A549 treated with Hydrocortisone at 1 μM for 4 hours (cell line): ENCODE measurements at places on chromosomes 16 and 17. TPM values are rescaled to one million over a fixed set of nuclear protein-coding genes. Genes with fewer than 3 reads are reported as not detected.

Gene OR1A1
- total RNA-seq: not detected in 5 replicates

Gene SDR42E2
- not detected in 5 replicates for total RNA-seq

Gene ADGRG1
- total RNA-seq: 143 to 209 TPM (median 198 TPM) in 5 replicates

Gene NETO2
- total RNA-seq: 76.3 to 102 TPM (median 79.0 TPM) in 5 replicates

Gene GABARAP
- total RNA-seq: 685 to 777 TPM (median 698 TPM) in 5 replicates

Gene FNDC8
- total RNA-seq: 0.06 to 0.16 TPM (median 0.08 TPM) in 5 replicates

Gene MTMR4
- 7.3 to 12.3 TPM (median 9.4 TPM) in 5 replicates for total RNA-seq

Gene NDRG4
- total RNA-seq: 22.8 to 33.4 TPM (median 26.2 TPM) in 5 replicates

Gene MAF
- total RNA-seq: 0.23 to 0.66 TPM (median 0.34 TPM) in 5 replicates

Gene ALOX12
- not detected in 5 replicates for total RNA-seq

Gene PLA2G15
- total RNA-seq: 13.3 to 17.0 TPM (median 16.0 TPM) in 5 replicates

Gene C17orf78
- not detected in 5 replicates for total RNA-seq

Gene CCDC200
- total RNA-seq: 0.12 TPM in 1 of 5 replicates, not detected in the others

Gene SPNS3
- 0.20 TPM in 1 of 5 replicates, not detected in the others for total RNA-seq

Gene TMEM204
- total RNA-seq: 0.07 to 0.23 TPM (median 0.12 TPM) in 3 of 5 replicates, not detected in the others

Gene SLC7A6
- 30.2 to 39.3 TPM (median 32.9 TPM) in 5 replicates for total RNA-seq

Gene CRK
- total RNA-seq: 81.2 to 111 TPM (median 88.6 TPM) in 5 replicates

Gene GP1BA
- not detected in 5 replicates for total RNA-seq

Gene BRCA1
- 22.1 to 36.5 TPM (median 24.7 TPM) in 5 replicates for total RNA-seq

Gene CES4A
- total RNA-seq: 3.4 to 4.1 TPM (median 3.7 TPM) in 5 replicates

Gene CACNG1
- total RNA-seq: 0.08 to 0.21 TPM (median 0.13 TPM) in 5 replicates

Gene KRT31
- not detected in 5 replicates for total RNA-seq

Gene TUBD1
- 10.1 to 14.4 TPM (median 11.0 TPM) in 5 replicates for total RNA-seq

Gene KCNH6
- total RNA-seq: not detected in 5 replicates

Gene CCL16
- total RNA-seq: not detected in 5 replicates

Gene NHLRC4
- total RNA-seq: 0.17 to 0.32 TPM (median 0.23 TPM) in 5 replicates

Gene FA2H
- total RNA-seq: 31.1 to 37.1 TPM (median 32.5 TPM) in 5 replicates

Gene RAPGEFL1
- 2.2 to 3.0 TPM (median 2.8 TPM) in 5 replicates for total RNA-seq

Gene DPEP2
- not detected in 5 replicates for total RNA-seq

Gene KRTAP1-5
- not detected in 5 replicates for total RNA-seq

Gene HS3ST4
- not detected in 5 replicates for total RNA-seq

Gene LRRC36
- 0.06 to 0.17 TPM in 2 of 5 replicates, not detected in the others for total RNA-seq

Gene PKMYT1
- 64.8 to 93.9 TPM (median 88.9 TPM) in 5 replicates for total RNA-seq

Gene AIPL1
- total RNA-seq: not detected in 5 replicates

Gene LMF1
- 8.4 to 14.3 TPM (median 9.5 TPM) in 5 replicates for total RNA-seq

Gene ABCC3
- 112 to 143 TPM (median 131 TPM) in 5 replicates for total RNA-seq

Gene FUS
- 505 to 637 TPM (median 514 TPM) in 5 replicates for total RNA-seq

Gene KLHL10
- 0.05 to 0.25 TPM (median 0.10 TPM) in 3 of 5 replicates, not detected in the others for total RNA-seq

Gene CX3CL1
- total RNA-seq: 0.08 to 0.22 TPM (median 0.11 TPM) in 5 replicates

Gene KCNJ2
- 0.05 to 0.09 TPM (median 0.06 TPM) in 5 replicates for total RNA-seq

Gene ZSCAN10
- not detected in 5 replicates for total RNA-seq

Gene MT1X
- 557 to 892 TPM (median 709 TPM) in 5 replicates for total RNA-seq

Gene CACNA1H
- 13.0 to 17.0 TPM (median 15.9 TPM) in 5 replicates for total RNA-seq

Gene TNFRSF17
- total RNA-seq: not detected in 5 replicates

Gene CD300A
- 0.05 to 0.08 TPM (median 0.07 TPM) in 4 of 5 replicates, not detected in the other for total RNA-seq

Gene TMEM97
- 39.9 to 51.0 TPM (median 44.5 TPM) in 5 replicates for total RNA-seq

Gene PABPN1L
- total RNA-seq: not detected in 5 replicates

Gene KRT32
- total RNA-seq: 0.05 to 0.07 TPM (median 0.06 TPM) in 3 of 5 replicates, not detected in the others

Gene CD79B
- 0.08 to 0.09 TPM in 2 of 5 replicates, not detected in the others for total RNA-seq

Gene CD300LG
- total RNA-seq: not detected in 5 replicates

Gene EVI2A
- not detected in 5 replicates for total RNA-seq

Gene GRB7
- 3.1 to 5.2 TPM (median 3.9 TPM) in 5 replicates for total RNA-seq
